ENCODE measurements at places on chromosomes 11 and 22.

- no peak for DNase-seq
These were observed 1.8 kb upstream of the IL18BP start for GRCh38 chr11:71996946-71997345.

GRCh38 chr11:11512502-11512901 lies 109.3 kb downstream of the GALNT18 start:
- no peak for DNase-seq

- peak; percentile 36 for DNase-seq
These were observed 22.5 kb downstream of the SUN2 start for GRCh38 chr22:38733329-38733723.

DNA sequence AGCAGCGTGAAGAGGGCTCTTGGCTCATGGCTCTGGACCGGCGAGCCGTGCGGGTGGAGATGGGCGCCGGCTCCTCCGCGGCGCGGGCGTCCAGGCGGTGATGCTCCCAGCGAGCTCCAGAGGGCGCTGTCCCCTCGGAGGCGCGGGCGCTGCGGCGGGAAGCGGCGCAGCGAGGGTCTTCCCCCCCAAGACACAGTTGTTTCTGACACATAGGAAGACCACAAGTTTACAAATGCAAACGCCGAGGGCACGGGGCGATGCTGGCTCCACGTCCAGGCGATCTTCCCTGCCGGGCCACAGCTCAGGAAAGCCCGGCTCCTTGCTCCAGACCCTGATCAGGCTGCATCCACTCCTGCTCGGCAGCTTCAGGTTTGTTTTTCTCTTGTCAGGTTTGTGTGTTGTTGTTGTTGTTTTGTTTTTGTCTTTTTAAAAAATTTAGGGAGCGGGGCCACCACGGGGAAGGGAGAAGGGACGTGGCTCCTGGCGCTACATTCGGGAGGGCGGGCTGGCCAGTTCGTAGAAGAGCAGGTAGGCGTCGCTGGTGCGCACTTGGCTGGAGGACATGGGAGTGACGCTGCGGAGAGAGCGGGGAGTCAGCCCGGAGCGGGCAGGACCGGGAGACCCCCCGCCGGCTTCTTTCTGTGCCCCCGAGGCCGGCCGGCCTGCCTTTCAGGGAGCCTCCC lies 10.0 kb upstream of the MFRP start:
- peak; percentile 16 for DNase-seq

DNA sequence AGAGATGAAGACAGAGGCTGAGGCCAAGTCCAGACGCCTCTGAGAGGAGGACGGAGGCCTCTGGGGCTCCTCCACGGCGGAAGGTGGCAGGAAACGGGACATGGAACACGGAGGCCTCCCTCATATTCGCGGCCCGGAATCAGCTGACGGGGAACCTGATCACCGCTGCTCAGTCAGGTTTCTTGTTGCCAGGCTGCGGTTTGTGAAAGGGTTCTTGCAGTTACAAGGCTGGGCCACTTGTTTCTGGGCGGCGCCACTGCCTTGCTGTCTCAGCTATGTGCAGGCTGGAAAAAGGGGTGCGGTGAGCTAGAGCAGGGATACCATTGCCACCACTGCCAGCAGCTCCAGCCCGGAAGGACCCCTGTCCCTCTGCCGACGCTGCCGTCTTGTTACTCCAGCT lies 10.0 kb upstream of the MMP1 start:
- no peak for DNase-seq

DNA sequence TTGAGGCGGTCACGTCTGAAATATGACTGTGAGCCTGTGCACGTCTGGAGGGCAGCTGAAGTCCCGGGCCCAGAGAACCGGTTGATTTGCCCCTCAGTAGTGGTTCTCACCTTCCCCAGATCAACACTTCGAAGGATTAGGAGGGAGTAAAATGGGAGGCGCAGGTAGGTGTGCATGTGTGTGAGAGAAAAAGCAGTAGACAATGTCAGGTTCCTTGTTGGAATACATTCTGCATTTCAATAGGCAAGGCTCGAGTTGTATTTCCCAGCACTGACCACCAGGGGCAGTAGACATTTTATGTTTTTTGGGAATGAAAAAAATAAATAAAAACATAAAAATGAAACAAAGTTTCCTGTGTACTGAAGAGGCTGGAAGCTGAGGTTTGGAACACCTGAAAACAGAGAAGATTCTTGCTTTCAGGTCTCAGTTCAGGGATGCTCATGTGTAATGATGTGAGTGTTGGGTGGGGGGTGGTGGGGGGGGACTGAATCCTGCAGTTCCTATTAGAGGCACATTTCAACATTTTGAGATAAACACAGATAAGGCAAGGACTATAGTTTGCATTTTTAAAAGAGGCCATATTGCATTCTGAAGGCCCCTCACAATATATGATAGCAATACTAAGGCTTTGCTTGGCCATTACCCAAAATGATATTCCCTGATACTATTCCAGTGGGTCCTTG lies 333.9 kb downstream of the CADM1 start:
- peak; percentile 24 for DNase-seq

DNA sequence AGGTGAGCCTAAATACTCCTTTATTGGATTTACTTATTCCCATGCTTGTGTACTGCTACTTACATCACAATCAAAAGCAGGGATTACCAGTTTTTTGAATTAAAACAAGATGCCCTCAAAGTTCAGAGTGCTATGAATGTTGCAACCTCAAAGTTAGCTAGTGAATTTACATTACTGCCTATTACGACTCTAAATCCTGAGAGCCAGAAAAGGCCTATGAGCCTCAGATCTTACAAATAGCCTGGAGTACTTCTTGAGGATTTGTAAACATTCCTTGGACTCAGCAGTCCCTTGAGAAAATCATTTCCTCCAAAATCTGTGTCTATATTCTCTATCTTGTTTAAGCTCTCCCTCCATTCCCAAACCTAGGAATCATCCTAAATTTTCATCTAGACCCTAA lies 25.5 kb downstream of the CHORDC1 start:
- DNase-seq, result no peak

GRCh38 chr11:128412847-128413791 lies 174.2 kb downstream of the ETS1 start:
- no peak for DNase-seq

- no peak for DNase-seq
These were observed 1022.8 kb downstream of the BRD1 start for GRCh38 chr22:48804811-48805301.

- DNase-seq, result no peak
These were observed 55.5 kb downstream of the TRAF6 start for GRCh38 chr11:36454551-36454940.

- no peak for DNase-seq
These were observed 1.0 kb upstream of the ZNF143 start for GRCh38 chr11:9459667-9460321.

GRCh38 chr22:20013382-20013871 lies 3.2 kb downstream of the ARVCF start:
- peak; percentile 54 for DNase-seq

GRCh38 chr11:10540546-10540914 lies 457 bp downstream of the RNF141 start:
- no peak for DNase-seq

GRCh38 chr11:89021339-89021738 lies 44.4 kb downstream of the GRM5 start:
- DNase-seq, result no peak

GRCh38 chr22:36478966-36479365 lies 2.5 kb downstream of the TXN2 start:
- DNase-seq, result no peak

DNA sequence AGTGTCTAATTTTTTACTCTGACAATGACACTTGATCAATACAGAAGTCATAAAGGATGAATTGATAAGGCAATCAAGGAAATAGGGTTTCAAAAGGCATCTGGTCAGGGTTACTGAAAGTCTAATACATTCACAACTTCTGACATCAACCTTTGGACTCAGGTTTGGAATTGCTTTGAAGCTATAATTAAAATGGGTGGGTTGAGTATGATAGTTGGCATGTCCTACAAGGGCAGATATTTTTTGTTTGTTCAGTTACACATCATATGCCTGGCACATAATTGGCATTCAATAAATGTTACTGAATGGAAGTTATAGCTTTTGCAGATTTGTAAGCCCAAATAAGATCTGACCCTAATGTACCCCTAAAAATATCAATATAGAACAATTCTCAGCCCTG lies 7.3 kb upstream of the FUT4 start:
- no peak for DNase-seq

DNA sequence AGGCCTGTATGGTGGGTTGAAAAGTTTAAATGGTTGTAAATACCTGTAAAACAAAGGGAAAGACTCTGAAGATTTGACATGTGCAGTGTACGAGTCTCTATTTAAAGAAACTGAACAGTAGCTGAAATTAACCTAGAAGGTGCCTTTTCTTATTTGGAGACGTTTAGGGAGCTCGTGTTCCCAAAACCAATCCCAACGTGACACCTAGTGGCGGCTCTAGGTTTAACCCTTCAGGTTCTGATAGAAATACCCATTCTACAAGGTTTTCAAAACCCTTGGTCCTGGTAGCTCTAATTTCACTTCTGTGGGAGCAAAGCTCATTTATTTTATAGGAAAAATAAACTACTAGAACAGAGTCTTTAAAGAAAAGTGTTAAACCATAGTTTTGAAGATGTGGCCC lies 258.3 kb downstream of the LRRC4C start:
- DNase-seq, result peak; percentile 32

DNA sequence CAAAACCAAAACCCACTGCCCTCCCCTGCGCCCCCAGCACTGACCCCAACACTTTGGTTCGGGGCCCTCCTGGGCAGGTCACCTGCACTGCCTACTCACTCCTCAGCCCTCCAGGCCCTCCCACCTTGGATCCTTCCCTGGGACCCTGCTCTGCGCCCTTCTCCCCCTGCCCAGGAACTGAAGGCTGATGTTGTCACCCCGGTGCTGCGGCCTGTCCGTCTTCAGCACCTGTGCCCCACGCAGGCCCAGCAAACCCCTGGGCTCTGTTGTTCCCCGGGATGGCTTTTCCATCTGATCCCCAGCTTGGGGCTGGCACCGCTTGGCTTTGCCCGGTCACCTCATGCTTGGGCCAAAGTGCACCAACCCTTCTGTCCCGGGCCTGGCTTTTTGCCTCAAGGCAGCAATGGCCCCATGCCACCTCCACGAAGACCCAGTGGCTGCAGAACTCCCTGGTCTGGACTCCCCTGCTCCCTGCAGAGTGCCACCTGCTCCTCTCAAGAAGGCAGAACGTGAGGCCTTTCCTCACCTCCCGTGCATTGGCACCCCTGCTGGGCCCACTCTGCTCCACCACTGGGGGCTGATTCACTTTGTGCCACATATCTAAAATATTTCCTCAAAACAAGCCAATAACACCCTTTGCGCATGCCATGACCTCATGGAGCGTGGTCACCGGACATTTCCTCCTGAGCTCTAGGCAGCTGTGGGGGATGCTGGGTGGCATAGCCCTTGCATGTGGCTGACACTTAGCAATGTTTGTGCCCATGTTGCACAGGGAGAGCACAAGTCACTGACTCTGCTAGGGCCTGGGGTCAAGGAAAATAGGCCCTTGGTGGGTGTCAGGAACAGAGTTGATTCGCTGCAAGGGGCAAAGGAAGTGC lies 8.8 kb downstream of the PPM1F start:
- no peak for DNase-seq

- no peak for DNase-seq
These were observed 18.1 kb upstream of the LUZP2 start for GRCh38 chr11:24478718-24479117.

- DNase-seq, result no peak
These were observed 7.0 kb upstream of the GAB2 start for GRCh38 chr11:78424334-78425270.

- DNase-seq, result peak; percentile 3
These were observed 27.9 kb upstream of the RASL10A start for GRCh38 chr22:29343313-29343805.

- DNase-seq, result no peak
These were observed 60.3 kb downstream of the ATXN10 start for GRCh38 chr22:45731798-45732495.

GRCh38 chr11:65215441-65216076 lies 33.8 kb downstream of the CAPN1 start:
- DNase-seq, result no peak

DNA sequence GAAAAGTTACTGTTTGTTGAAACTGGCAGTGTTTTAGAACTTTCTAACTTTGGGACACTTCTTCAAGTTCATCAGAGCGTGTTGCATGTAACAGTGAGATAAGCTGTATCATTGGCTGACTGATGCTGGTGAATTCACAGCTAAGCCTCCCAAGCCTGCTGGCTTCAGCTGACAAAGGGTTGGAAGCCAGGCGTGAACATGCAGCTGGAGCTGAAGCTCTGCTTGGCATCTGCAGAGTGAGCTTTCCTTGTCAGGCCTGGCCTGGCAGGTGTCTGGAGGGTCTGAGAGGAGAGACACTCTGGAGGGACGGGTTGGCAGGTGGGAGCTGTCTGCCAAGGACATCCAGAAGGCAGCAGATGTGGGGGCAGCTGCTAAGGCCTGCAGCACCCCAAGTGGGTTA lies 1.5 kb downstream of the AMPD3 start:
- peak; percentile 64 for DNase-seq

DNA sequence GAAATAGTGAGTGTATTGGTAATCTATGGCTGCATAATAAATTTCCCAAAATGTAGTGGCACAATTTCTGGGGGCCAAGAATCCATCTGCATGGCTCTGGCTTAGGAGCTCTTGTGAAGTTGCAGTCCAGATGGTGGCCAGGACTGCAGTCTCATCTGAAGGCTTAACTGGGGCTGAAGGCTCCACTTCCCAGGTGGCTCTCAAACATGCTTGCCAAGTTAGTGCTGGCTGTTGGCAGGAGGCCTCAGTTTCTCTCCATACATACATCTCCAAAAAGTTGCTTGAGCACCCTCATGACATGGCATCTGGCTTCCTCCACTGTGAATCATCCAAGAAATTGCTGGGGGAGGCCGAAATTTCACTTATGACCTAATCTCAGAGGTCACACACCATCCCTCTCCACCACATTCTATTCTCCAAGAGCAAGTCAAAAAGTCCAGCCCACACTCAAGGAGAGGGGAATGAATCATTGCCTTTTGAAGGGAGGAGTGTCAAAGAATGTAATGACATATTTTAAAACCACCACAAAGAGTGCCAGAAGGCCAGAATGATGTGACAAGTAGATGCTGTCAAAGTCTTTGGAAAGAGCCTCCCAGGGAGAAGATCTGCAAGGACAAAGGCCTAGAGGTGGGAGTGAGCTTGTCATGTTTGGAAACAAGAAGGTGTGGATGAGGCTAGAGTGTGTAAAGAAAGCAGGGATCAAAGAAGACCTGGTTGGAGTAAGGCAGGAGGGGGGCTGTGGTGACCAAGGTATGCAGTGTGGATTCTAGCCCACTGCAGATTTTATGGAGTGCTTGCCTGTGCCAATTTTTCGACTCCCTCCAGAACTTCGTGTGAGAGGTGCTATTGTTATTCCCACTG lies 566.2 kb downstream of the MIAT start:
- DNase-seq, result no peak

Data from NCI-H1092 (cell line).